Stimulated activated CD4-positive, alpha-beta T cell treated with anti-CD3 and anti-CD28 coated beads, TNF-alpha, amount 100 ng/mL, for 4 hours (primary cell): ENCODE measurements at places on chromosomes 12 and 14.
A peak's percentile ranks its signal among the peaks of the same experiment; 100 is the strongest.

DNA sequence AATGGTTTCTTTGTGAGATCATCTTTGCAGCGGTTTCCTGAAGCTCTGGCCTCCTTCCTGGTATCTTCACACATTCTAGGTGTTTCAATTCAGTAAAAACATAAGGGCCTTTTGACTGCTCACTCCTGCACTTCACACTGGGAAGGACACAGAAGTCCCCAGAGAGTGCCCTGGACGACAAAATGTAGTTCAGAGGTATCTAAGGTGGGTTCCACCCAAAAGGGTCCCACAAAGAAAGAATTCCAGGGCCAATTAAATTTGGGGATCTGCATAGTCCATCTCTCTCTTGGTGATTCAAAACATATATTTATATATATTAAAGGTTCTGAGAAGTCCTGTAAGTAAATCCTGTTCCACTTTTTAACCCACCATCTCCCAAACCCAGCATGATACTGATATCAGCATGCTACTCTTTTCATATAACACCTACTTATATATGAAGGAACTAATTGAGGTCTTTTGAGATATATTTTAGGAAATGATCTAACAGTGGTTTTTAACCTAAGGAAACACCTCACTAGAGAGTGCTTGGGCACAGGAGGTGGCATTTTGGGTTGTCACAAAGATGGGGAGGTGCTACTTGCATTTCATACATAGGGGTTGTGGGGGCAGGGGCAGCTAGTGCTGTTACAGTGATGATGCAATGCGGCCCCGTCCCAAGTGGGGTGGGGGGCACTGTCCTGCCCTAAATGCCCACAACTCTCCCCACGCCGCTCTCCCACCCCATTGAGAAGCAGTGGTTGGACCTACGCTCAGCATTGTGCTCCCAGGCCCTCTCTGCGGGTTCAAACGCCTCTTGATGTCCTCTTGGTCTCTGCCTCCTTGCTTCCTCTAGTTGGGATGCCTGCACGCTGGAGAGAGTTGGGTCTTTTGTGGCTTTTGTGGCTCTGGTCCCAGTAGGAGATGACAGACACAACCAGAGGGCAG is 109.4 kb downstream of the ARF6 start:
- peak; percentile 21 for DNase-seq

DNA sequence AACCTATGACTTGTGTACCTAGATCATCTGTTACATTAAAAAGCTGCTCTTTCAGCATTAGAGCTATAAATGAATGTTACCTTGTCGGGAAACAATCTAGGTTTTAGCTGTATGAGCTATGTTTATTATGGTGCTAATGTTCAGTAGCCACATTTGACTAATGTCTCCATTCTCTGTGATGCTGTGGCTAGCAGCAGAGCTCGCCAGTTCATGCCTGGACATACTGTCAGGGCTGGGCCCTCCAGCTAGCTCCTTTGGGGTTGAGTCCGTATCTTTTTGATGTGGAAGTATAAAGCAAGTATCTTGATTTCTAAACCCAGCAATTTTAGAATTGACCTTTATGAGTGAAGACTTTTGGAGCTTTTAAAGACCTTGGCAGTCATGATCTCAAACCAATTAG is 36.1 kb downstream of the USP44 start:
- DNase-seq: no peak

- no peak for DNase-seq
Measured at GRCh38 chr12:26728205-26729050, 104.6 kb downstream of the ITPR2 start.

- DNase-seq: no peak
Measured at GRCh38 chr14:22974530-22975313, 7.6 kb downstream of the AJUBA start.

DNA sequence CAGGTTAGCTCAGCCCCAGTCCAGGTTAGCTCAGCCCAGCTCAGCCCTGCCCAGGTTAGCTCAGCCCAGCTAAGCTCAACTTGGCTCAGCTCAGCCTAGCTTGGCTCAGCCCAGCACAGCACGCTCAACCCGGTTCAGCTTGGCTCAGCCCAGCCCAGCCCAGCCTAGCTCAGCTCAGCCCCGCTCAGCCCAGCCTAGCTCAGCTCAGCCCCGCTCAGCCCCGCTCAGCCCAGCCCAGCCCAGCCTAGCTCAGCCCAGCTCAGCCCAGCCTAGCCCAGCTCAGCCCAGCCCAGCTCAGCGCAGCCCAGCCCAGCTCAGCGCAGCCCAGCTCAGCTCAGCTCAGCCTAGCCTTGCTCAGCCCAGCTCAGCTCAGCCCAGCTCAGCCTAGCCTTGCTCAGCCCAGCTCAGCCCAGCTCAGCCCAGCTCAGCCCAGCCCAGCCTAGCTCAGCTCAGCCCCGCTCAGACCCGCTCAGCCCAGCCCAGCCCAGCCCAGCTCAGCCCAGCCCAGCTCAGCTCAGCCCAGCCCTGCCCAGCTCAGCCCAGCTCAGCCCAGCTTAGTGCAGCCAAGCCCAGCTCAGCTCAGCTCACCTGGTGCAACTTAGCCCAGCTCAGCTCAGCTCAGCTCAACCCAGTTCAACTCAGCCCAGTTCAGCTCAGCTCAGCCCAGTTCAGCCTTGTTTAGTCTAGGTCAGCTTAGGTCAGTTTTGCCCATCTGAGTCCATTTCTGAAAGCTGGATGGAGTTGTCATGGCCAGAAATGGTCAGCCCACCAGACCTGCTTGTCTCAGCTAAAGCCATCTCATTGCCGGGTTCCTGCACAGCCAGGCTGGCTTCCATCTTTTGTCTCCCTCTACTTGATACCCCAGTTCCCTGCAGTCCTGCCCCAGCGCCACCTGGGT is 333.6 kb downstream of the TMEM121 start:
- no peak for DNase-seq

DNA sequence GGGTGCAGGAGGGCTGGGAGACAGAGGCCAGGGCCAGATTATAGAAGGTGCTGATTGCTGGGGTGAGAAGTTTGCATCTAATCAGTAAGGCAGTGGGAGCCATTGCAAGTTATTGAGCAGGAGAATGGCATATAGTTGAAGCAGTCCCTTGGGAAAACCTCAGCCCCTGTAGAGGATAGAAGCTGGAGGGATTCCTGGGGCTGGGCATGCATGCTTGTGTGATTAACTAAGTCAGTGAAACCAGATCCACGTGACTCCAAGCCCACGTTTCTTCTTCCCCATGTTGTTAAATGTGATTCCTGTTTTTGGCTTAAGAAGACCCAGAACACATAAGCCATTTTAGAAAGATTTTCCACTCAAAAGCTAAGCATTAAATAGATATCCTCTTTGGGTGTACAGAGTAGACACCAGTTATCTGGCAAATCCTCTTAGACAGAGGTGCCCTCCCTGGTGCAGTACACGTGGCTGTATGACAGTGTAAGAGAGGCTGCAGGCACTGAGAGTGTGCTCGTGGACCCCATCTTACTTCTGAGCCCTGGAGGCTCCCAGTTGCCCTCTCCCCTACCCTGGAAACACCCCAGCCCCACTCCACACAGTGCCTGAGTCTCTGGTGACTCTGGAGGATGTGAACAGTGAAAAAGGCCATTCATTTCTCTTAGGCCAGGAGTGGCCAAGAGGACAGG is 3.2 kb downstream of the C14orf132 start:
- DNase-seq: no peak

- DNase-seq: no peak
Measured at GRCh38 chr12:115835445-115835844, 442.0 kb downstream of the MED13L start.

- DNase-seq: no peak
Measured at GRCh38 chr12:90036637-90037036, 328.0 kb upstream of the ATP2B1 start.
